ENCODE measurements at places on chromosomes 5 and 9.

DNA sequence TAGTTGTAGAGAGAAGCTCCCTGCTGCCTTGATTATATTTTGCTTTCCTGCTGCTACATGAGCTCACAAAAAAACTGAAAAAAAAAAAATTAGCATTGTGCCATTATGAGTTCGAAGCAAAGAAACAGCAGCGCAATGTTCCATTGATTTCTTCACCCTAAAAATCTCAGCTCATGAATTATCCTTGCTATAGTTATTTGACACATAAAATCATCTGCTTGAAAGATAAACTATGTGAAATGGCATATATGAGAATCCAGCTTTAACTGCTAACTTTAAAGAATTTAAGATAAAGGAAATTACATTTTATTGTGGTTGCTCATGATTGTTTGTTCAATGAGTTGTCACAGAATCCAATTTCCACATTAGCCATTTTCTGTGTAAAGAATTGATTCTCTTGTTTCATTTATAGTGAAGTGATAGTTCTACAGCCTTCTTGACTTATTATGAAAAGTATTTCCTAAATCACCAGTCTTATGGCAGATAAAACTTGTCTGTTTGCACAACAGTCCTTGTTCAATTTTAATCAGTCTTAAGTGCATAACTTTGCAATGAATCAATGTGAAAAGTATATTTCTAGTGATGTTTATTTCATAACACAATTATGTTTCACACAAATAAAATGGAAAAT, 1275.0 kb upstream of the CDH9 start:
- no peak for ATAC-seq

- no peak for ATAC-seq
These were observed 42.1 kb upstream of the DIRAS2 start for GRCh38 chr9:90684736-90685135.

- no peak for ATAC-seq
These were observed 215.6 kb upstream of the NREP start for GRCh38 chr5:111972548-111972947.

DNA sequence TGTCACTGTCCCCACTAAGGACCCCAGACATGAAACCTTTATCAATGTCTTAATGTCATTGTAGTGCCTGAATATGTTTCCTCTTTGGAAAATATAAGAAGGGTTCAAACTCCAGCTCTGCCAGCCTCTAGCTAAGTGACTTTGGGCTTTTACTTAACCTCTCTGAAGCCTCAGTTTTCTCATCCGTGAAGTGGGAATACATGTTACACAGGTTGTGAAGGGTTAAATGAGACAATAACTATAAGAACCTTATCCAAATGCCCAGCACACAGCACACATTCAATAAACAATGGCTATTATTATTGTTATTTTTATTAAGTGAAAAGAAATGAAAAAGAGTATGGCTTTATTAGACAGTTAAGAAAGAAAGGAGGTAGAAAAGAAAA, 15.7 kb upstream of the IGFBPL1 start:
- no peak for ATAC-seq

DNA sequence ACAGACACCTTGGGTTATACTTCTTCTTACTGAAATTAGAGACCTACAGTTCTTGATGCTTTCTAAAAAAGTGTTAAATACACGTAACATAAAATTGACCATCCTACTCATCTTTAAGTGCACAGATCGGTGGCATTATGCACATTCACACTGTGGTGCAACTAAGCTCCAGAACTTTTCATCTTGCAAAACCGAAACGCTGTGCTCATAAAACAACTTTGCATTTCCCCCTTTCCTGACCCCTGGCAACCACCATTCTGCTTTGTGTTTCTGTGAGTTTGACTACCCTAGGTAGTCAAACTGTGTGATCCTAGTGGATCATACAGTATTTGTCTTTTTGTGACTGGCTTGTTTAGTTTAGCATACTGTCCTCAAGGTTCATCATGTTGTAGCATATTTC, 3.9 kb downstream of the MVB12B start:
- no peak for ATAC-seq

- ATAC-seq = no peak
These were observed 36.4 kb downstream of the NXNL2 start for GRCh38 chr9:88571419-88571818.

DNA sequence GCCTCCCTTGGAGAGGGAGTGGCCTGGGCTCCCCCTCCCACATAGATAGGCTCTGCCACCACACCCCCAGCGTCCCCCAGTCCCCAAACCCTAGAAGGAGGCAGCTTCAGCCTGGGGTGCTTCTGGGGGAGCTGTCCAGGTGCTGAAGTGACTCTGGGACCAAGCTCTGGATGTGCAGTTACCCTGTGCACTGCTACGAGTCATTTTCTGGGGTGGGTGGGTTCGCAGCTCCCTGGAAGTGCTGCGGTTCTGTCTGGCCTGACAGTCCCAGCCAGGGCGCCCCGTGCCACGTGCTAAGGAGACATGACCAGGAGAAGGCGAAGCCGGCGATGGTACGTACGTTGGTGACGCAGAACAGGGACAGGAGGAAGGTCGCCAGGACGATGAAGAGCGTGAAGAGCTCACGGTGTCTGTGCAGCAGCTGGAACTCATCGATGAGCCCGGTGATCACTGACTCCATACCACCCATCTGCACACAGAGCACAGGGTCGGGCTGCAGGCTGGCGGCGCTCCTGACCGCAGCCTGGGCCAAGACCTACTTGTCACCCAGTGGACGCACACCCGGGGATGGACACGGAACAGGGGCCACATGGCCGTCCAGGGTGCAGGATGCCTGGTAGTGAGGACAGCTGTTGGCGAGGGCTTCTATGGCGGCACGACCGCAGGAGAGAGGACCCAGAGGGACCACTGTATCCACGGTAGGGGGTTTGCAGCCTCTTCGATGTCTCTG, 35.7 kb downstream of the SLC6A3 start:
- no peak for ATAC-seq

GRCh38 chr5:168780888-168781287, 201.7 kb upstream of the PANK3 start:
- ATAC-seq = no peak

- ATAC-seq = no peak
These were observed 18.4 kb downstream of the FNBP1 start for GRCh38 chr9:130024597-130024994.

- no peak for ATAC-seq
These were observed 50.5 kb downstream of the CXXC5 start for GRCh38 chr5:139698490-139699146.

DNA sequence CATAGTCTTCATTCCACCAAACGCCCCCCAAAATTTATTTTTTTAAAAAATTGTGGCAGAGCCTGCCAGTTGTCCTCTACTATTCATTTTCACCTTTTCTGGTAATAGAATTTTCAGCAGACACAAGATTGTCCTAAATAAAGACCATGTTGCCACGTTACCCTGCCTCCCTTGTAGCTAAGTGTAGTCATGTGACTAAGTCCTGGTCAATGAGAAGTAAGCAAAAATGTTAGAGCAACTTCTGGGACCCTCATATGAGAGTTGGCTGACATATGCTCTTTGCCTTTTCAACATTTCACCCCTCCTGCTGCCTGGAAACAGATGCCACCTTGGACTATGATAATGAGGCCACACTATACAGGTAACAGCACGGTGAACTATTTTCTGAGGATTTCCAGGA, 203.1 kb downstream of the PIK3R1 start:
- ATAC-seq = no peak

DNA sequence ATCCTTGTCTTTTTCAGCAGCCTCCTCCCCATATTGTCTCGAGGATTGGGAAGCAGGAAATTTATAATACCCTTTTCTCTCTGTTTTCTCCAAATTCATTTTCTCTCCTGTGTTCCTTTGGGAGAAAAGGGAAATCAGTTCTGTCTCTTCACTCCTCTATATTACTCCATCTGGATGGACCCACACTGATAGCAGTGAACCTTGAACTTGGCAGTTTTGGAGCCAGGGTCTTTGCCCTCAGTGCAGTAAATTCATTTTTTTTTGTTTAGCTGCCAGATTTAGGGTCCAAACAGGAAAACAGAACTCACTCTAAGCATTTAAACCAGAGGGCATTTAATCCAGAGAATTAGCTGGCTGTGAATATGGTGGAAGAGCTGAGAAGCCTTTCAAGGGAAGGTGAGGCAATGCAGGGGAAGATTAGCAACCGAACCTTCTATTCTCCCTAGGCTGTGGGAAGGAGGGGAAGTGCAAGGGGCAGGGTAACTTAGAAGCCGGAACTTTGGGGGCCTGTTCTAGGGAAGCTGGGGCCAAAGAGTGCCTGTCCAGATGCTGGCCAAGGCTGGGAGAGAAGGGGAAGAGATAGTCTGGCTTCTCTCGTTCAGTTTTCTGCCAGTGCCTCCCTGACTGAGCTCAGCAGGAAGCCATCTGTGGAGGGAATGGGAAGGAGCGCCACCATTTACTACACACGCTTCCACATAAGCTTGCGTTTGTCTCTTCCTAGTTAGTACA, 16.3 kb upstream of the NPR2 start:
- no peak for ATAC-seq

- no peak for ATAC-seq
These were observed 120.5 kb upstream of the NEK6 start for GRCh38 chr9:124137009-124137943.

- no peak for ATAC-seq
These were observed 698.3 kb downstream of the MAT2B start for GRCh38 chr5:164203581-164204225.

DNA sequence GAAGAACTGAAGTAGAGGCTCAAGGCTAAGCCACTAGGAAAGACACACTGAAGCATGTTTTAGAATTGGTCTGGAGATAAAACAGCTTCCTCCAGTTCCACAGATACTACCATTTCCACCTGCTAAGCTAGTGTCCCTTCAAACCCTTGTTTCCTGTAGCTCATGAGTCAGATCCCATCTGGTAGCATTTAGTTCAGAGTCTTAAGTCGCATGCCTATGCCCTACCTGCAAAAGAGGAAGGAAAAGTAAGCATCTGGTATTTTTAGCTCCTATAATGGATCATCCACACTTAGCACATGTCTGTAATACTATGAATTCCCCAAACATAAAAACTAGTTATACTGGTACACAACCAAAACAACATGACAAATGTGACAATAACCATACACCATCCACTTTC, 92.1 kb downstream of the CDKN2A start:
- ATAC-seq = no peak
